Natural killer cell (primary cell): ENCODE measurements at places on chromosomes 13 and 19.

DNA sequence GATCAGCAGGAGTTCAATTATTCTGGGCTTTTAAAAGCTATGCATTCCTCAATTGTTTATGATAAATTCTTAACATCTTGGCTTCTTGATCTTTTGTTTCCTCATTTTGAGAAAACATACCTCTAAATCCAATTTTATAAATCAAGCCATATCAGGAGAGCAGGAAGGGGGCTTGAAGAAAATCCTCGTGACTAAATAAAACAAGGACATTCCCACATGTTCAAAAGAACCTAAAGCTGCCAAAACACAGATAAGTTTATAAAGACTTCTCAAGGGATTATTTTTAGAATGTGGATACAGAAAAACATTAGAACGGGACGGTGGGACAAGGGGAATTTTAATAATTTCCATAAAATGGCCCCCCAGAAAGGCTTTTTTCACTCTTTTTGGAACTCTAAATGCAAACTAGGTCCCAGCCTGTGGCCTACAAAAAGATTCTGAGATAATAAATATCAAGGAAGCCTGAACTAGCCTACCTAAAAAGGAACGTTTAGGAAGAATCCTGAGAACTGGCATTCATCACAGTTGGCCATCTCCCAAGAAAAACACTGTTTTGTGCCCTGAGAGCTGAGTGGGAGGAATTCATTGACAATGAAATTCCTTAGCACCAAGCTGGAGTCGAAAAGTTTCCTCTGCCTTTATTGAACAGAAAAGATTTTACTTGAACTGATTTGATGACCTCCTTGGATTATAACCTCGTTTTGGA lies 30.1 kb downstream of the ZAR1L start:
- no peak for DNase-seq

DNA sequence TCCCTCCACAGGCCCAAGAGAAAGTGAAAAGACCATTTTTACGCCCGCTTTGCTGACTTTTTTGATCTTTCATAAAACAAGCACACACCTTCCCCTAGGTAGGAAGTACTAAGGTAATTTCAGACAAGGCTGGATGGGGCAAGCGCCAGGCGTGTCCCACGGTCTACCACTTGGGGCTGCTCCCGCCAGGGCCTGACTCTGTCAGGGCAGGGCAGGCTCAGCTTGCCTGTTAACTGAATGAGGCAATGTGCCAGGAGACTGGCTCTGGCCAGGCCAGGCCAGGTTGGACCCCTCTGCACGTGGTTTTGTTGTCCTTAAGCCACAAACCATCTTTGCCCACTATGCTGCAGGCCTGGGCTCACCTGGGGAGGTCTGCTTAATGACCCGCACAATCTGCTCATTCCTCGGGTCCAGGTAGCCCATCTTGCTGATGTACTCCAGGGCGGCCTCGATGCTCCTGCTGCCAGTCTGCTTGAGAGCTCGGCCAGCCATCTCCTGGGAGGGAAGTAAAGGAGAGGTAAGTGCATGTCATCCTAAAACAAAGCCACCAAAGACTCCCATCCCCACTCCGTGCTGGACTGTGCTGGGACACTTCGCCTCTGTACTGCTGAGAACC lies 70.4 kb downstream of the LATS2 start:
- DNase-seq = no peak

DNA sequence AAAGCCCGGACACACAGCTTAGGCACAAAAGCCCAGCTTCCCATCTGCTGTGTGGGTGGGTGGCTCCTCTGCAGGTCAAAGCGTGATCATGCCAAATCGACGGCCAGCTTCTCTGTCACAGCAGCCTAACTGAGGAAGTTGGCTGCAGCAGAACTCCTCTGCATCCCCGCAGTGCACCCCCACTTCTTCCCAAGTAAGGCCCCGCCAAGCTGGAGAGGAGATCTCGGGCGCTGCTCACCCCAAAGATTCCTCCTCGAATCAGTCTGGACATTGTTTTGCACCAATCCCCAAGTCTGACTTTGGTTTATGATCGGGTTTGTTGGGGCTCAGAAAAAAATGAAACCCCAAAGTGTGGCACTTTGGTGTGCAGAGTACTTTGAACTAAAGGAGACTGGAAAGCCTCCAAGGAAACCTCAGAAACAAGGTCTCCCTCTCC lies 19.7 kb upstream of the CPB2 start:
- no peak for DNase-seq

- no peak for DNase-seq
Measured at GRCh38 chr13:25447396-25447795, 75.6 kb downstream of the ATP8A2 start.

DNA sequence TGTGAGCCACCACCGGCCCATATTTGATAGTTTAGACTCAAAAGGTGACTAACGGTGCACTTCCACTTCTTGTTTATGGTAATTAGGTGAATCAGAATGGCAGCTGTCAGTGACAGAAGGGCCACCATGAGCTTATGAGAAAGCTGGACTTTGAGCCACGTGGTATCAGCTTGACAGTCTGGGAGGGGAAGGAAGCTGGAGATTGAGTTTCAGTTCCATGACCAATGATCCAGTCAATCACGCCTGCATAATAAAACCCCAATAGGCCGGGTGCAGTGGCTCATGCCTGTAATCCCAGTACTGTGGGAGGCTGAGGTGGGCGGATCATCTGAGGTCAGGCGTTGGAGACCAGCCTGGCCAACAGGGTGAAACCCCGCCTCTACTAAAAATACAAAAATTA lies 8.2 kb downstream of the EID2B start:
- DNase-seq = no peak

DNA sequence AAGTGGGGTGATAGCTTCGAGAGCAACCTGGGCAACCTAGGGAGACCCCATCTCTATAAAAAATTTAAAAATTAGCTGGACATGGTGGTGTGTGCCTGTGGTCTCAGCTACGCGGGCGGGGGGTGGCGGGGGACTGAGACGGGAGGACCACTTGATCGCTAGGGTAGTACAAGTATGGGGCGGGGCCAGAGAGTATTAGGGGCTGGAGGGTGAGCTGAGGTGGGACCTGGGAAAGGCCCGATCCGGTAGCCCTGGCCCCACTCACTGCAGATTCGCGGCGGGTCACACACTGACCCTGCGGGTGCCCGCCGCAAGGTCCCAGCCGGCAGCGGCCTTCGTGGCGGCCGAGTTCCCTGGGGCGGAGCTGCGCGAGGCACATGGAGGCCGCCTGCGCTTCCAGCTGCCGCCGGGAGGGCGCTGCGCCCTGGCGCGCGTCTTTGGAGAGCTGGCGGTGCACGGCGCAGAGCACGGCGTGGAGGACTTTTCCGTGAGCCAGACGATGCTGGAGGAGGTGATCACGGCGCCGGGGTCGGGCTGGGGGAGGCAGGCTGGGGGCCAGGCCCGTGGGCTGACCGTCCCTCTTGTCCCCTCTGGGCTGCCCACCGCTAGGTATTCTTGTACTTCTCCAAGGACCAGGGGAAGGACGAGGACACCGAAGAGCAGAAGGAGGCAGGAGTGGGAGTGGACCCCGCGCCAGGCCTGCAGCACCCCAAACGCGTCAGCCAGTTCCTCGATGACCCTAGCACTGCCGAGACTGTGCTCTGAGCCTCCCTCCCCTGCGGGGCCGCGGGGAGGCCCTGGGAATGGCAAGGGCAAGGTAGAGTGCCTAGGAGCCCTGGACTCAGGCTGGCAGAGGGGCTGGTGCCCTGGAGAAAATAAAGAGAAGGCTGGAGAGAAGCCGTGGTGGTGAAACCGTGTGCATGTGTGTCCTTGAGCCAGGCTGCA lies 2.0 kb upstream of the ARHGAP45 start:
- DNase-seq = peak; percentile 90
